ENCODE measurements at places on chromosomes 2 and 18.

- no peak for DNase-seq
Observed at GRCh38 chr2:72864500-72864899, 22.7 kb upstream of the SPR start.

DNA sequence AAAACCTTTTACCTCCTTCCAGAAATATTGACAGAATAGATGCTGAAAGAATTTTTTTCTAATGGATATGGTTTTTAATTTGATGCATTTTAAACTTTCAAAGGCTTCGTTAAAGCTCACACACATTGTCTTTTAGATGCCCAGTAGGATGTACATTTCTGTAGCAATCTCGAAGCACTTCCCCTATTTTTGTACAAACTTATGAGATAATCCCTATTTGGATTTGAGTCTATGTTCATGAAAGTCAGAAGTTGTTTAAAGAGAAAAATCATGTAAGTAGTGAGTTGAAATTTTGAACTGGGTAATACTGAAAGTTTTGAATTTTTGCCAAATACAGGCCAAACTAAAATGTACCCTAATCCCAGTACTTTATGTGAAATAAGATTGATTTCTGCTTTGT is 38.1 kb upstream of the MMADHC start:
- DNase-seq = no peak

DNA sequence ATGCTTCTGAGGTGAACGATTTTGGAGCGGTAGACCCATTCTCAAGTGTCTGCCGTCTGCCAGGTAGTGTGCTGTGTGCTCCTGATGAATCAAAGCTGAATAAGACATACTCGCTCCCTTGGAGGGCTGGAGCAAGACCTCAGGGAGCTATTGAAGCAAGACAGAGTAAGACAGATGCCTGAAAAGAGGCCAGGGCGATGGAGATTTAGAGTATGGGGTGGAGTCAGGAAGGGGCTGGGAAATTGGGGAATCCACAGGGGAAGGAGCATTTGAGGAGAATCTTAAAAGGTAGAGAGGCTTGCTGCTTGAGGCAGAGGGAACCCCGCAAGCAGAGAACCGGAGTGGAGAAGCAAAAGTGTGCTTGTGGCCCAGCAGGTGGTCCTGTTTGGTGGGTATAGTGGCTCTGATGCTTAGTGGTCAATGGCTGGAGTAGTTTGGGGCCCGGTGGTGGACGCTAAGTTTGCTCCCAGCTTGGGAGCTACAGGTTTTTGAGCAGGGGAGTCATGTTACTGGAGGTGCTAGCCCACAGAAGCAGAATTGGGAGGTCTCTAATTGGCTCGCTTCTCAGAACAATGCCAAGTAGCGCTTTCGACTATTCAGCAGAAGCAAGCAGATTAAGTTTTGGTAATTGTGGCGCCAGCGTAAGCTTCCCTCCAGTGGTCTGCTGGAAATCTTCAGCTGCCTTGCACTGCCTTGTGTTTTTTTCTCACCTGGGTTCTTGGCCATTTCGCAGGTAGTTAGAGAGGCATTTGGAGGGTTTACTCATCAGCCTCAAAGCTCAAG is 2.0 kb downstream of the CNNM4 start:
- peak; percentile 25 for DNase-seq

DNA sequence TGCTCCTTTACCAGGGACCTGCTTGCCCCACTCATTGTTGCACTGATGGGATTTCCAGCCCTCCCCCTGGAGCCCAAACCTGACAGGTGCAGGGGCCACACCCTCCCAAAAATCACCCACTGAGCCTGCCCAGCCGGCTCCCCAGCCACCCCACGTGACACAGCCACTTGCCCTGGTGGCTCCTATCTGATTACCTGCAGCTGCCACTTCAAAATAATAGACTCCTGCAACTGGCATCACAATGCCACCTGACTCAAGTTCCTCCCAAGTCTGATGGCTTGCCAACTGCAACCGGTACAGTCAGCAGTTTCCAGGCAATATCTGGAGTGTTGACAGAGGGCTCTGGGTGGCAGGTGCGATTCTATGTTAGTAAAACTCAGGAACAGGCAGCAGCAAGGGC is 66.2 kb downstream of the CRACDL start:
- peak; percentile 97 for DNase-seq

DNA sequence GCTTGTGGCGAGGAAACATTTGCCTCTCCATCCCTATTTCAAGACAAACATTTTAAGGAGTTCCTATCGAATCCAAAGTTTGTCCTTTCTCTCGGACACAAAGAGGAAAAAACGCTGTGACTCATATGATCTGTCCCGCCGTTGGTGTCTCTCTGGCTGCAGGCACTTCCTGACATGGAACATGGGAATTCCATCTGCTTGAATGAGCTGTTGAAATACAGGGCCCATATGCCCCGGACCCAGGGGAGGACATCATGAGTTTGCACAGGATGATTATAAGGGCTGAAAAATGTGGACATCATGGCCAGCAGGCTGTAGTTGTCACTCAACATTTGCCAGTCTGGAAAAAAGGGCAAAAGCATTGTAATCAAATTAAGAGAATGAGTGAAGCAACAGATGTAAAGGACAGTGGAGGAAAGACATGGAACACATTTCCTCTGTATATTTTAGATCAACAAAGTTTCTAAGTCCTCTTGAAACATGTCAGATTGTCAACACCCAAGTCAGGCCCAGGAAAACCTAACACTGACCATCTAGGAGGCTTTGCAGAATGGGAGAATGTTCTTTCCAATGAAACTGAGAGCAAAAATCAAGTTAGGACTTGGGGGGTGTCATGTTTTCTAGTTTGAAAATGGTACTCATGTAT is 103.2 kb upstream of the SMIM21 start:
- no peak for DNase-seq

GRCh38 chr2:120510751-120511395 is 164.9 kb downstream of the INHBB start:
- DNase-seq = no peak

- no peak for DNase-seq
Observed at GRCh38 chr18:75376004-75376403, 51.5 kb downstream of the SMIM21 start.

DNA sequence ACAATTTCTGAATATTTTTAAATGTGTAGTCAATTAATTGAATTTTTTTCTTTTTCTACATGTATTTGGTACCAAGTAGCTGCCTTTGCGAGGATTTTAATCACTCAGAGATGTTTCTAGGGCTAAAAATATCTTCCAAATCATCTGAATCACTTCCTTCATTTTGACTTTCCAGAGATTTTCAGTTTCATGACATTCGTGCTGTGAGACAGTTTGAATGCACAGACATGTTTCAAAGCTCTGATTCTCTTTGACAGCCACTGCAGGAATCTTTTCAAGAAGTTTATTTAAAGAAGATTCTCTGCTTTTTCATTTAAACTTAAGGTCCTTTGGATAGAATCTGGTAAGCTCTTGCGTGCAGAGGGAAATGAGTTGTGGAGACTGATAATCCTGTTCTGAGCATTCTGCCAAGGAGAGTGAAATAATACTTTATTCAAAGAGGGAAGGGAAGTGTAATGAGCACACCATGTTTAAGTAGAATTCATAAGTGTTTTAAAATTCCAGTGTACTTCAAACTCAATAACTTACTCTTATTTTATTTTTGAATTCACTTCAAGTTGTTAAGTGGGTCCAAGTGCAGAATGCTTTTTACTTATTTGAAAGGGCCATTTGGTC is 9.7 kb downstream of the CYBRD1 start:
- no peak for DNase-seq

- DNase-seq = no peak
Observed at GRCh38 chr2:20501974-20502373, 55.1 kb downstream of the RHOB start.

- DNase-seq = no peak
Observed at GRCh38 chr18:34583895-34584294, 126.2 kb upstream of the DTNA start.

- no peak for DNase-seq
Observed at GRCh38 chr2:107086497-107086896, 200.5 kb upstream of the ST6GAL2 start.

GRCh38 chr2:199744724-199745123 is 106.3 kb downstream of the FTCDNL1 start:
- no peak for DNase-seq

DNA sequence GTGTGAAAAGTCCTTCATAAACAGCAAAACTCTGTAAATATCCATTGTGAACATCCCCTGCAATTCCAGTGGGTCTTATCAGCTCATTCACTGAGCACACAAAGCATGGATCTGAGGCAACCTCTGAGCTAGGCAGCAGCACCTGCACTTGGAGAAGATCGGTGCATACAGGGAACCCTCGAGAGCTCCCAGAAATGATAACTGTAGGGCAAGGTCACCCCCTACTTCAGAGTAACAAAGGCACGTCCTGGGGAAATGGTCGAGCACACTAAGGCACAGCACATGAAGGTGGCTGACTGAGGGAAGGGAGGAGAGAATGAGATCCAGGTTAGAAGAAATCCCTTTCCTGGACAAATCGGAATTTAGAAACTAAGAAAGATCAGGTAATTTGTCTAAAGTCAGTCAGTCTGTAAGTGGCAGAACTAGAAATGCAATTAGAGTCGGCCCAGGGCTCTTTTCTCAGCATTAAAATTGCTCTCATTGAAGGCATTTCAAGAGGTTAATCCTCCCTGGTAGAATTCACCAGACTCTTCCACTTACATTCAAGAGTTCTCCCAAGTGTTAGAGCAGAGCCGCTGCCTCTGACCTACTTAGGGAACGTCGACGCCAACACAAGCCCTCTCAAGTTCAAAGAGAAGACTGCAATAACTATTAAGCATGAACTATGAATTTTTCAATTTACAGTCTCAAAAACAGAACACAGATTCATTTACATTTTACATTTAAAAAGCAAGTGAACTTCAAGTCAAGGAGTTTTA is 45.9 kb downstream of the PXDN start:
- no peak for DNase-seq

DNA sequence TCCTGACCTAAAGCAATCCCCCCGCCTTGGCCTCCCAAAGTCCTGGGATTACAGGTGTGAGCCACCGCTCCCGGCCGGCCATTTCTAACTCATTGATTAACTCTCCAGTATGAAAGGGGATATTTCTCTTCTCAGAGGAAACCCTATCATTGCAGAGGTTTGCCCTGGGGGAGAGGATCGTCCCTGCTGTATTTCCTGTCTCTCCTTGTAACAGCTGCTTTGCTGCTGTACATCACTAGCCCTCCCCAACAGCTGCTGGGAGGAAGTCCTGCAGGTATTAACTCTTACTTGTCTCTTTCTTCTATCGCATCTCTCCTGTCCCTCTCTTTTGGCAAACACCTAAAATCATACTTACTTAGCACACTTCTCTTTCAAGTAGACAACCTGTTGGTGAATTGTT is 219.0 kb upstream of the DSEL start:
- DNase-seq = no peak

DNA sequence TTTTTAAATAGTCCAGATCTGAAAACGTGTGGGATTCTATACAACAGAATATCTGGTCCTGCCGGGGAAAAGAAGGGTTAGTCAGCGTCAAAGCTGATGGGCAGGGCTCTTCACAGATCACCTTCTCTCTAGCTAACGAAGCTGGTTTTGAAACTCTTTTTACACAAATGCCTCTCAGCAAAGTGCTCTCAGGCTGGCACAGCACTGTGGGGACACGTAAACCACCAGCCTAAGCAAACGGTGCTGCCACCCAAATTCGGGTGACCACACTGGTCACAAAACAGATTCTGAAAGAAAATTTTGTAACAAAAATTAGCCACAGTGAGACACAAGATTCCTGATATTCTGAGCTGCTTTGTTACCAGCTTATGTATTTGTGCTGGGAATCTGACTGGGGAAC is 53.1 kb upstream of the ARL5A start:
- no peak for DNase-seq

- no peak for DNase-seq
Observed at GRCh38 chr2:119415630-119416029, 16.0 kb upstream of the TMEM37 start.

DNA sequence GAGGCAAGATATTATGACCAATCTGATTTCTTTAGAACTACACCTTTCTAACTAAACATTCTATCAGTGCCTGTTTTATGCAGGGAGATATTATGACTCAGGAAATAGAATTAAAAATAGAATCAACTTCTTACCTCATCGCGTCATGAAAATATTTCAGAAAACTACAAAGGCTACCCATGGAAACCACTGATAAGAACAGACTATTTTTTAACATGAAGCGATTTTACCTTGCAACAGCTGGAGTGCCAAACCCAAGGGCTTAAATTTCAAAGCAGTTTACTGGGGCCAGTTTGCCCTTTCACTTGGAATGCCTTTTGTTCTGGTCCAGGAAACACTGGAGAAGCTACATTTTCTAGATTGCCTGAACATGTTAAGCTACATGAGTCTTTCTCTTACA is 304.8 kb upstream of the CCDC68 start:
- DNase-seq = no peak

DNA sequence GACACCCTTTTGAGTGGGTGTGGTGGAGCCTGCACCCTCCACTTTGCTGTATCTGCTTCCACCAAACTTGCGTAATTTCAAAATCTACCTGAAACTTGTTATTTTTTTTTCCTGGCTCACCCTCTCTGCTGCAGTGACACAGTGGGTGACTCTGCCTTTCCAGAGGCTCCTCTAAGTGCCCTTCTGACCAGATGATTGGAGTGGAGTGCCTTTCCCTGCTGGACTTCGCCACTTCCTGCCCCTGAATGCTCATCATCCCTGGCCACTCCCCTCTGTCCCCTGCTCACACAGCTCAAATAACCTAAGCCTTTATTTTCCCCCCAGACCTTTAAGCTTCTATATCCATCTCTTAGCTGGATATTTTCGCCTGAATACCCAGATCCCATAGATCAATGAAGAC is 777.5 kb upstream of the ID2 start:
- no peak for DNase-seq

GRCh38 chr18:23399067-23399466 is 54.0 kb upstream of the RIOK3 start:
- DNase-seq = no peak

GRCh38 chr18:72542342-72542741 is 1.8 kb downstream of the CBLN2 start:
- DNase-seq = no peak

DNA sequence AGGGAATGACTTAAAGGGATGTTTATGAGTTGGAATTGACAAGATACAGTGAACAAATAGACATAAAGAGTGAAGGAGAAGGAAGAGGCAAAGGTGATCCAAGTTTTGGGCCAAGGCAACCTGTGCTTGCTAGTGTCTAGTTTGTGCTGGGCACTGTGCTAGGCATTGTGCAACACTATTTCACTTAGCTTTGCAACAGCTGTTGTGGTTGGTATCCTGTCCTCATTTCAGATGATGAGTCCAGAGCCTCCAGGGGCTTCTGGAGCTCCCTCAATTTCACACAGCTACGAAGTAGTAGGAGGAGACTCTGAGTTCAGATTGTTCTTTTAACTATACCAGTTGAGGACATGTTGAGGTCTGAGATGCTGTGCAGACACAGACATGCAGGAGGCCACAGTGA is 18.1 kb upstream of the LOXHD1 start:
- no peak for DNase-seq

GRCh38 chr2:118903551-118904479 is 38.2 kb upstream of the MARCO start:
- no peak for DNase-seq

GRCh38 chr2:216283038-216283900 is 89.0 kb downstream of the MARCHF4 start:
- DNase-seq = no peak
